Foreskin fibroblast (primary cell): ENCODE measurements at places on chromosomes 5 and 9.

- no peak for DNase-seq
These were observed 20.1 kb downstream of the SLC46A2 start for GRCh38 chr9:112870556-112870955.

DNA sequence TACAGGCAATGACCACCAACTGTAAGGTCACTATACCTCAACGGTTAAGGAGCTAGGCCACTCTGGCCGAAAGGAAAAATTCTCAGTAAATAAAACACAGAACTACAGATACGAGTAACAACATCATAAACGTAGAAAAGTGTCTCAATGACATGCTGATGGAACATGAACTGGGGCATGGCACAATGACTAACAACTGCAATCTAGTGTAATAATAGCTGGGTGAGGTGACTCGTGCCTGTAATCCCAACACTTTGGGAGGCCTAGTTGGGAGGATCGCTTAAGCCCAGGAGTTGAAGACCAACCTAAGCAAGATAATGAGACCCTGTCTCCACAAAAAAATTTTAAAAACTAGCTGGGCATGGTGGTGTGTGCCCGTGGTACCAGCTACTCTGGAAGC, 9.8 kb upstream of the RAPGEF6 start:
- DNase-seq: peak; percentile 50

GRCh38 chr5:151020304-151021110, at the start of gene GPX3:
Gene GPX3, plus strand, starts transcription at chr5:151020591. Its CDS starts 64 bp downstream, at chr5:151020655.
- peak; percentile 65 for DNase-seq

DNA sequence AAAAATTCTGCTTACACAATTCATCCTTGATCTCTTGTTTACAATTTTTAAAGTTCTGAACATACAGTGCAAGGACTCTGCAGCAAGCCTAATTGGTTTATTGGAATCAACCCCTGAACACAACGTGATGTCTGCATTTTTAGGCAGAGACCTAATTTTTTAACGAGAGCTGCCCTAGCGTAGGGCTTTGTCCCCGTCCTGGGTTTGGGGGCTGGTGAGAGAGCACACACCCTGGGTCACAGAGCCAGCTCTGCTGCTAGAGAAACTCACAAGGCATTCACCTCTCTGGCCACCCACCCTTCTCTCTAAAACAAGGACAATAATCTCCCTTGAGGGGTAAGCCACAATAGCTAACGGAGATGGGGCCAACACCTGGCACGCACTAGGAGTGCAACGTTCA, 28.2 kb downstream of the SH3PXD2B start:
- DNase-seq: no peak

DNA sequence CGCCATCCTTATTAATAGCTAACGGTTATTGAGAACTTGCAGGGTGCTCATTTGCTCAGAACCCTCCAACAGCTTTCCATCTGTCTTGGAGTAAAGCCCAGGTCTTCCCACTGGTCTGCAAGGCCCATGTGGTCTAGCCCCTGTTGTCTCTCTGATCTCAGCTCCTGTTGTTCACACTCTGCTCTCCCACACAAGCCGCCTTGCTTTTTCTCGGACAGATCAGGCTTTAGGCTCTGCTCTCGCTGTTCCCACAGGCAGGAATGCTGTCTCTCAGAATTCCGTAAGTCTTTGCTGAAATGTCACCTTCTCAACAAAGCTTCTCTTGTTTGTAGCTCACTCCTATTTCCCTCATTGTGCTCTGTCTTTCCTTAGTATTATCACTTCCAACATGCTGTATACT, 34.3 kb downstream of the GPR107 start:
- DNase-seq: no peak

DNA sequence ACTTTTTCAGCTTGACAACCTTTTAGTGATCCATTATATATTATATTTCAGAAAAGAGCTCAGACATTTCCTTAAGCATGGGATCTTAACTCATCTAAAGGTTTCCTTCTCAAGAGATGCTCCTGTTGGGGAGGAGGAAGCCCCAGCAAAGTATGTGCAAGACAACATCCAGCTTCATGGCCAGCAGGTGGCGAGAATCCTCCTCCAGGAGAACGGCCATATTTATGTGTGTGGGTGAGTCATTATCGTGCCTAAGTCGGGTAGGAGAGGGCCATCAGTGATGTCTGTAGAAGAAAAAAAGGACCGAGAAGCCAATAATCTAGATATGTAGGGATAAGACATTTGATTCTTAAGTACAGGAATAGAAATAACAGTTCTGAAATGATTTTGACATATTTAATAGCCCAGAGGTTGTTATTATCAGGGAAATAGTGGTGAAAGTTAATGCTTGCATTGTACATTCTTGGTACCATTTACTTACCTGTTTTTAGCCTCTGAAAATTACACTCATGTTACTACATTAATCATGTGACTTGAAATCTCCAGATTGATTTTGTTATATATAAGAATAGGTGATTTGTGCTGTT, 28.2 kb downstream of the MTRR start:
- peak; percentile 49 for DNase-seq

DNA sequence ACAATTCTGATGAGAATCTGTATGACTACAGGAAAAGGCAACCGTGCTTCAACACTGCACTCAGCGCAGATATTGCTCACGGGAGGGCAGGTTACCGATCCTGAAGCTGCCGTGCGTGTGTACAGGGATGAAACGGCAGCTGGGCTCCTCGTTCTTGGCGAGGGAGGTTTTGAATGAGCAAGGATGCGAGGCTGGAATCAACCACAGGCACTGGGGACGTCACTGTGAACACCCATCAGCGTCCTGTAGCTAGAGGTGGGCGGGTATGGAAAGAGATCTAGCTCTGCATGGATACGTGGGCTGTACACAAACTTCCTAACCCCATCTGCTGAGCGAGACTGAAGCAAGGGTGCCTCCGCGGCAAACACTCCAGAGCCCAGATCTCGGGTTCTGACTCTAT, 84.3 kb upstream of the COL5A1 start:
- no peak for DNase-seq

DNA sequence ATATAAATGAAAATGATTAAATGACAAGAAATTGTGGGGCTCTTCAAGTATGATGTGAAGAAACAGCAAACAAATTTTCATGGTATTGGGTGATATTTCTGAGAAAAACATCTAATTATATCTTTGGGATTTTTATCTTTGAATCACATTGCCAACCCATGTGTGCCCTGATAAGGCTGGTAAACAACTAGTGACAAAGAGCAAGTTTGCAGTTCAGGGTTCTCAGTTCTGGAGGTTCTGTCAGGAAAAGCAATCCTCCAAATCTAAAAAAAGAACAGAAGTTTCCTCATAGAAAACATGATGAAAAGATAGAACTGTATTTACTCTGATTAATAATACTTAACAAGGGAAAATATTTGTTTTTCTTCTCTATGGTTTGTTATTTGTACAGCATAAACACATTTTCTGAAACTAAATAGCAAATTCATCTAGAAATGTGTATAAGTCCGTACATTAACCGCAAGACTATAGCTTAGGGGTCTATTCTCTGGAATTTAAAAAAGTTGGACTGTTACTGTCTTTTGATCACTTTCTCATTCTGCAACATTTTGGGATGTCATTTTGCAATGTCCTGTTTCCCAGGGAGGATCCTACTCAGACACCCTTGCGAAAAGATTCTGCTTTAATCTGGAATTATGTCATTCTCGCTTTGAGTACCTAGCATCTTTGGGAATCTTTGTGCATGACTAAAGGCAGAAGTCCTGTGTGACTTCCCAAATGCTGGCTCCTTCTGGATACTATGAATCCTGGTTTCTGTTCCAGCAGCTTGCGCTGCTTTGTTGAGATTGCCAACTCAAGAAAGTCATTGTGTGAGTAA, 308.5 kb downstream of the ADGRV1 start:
- DNase-seq: peak; percentile 33

- no peak for DNase-seq
These were observed 592 bp downstream of the UBAP2 start for GRCh38 chr9:34047864-34048726.

- no peak for DNase-seq
These were observed 87.4 kb downstream of the NRG2 start for GRCh38 chr5:139955616-139956273.

GRCh38 chr5:158484150-158484549, 615.6 kb downstream of the EBF1 start:
- peak; percentile 68 for DNase-seq

DNA sequence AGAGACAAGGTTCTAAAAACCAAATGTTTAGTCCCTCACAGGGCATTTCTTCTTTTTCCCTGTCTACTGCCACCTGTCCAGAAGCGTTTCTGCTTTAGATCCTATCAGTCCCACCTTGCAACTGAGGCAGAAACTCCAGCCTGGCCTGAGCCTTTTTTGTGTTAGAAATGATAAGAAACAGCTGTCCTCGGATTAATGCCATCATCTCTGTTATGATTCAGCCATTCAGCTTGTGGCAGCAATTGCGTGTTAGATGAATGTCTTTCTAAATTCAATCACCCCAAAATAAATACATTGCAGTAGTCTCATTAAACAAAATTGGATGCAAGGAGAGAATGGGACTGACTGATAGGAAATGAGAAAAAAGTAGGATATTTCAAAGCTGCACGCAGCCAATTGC, 28.3 kb upstream of the FRMPD1 start:
- peak; percentile 47 for DNase-seq

DNA sequence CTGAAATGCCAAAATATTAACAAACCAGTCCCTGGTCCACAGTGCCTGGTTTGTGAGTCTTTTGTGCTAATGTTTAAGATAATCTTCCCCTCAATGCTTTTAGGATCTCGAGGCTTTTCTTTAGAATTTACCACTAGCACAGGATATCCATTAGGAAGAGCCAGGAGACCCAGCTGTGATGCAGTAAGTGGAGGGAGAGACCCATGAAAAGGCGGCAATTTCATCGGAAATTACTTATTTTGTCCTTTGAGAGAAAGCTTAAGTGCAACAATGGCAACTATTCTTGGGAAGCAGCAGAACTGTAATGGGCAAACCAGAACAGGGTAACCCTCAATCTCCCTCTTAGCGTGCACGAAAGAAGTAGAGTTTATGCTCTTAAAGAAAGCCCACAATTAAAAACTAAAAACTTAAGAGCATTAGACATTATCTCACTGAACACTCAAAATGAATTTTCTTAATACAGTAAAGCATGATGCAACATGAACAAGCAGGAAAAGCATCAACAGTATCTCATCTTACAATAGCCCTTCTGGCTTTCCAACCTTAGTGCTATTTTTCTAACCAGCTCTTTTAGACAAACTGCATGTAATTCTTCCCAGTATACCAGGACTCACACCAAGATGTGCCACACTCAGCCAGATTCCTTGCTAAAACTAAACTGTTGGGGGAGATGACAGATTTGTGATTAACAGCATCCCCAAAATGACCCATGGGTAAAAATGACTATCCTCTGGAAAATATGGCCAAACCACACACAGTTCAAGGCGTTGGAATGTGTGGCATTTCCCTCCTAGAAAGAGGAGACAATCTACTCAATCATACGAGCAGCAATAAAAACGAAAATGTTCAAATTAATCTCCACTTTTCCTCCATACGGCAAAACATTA, 36.4 kb downstream of the PWWP2A start:
- DNase-seq: peak; percentile 75

DNA sequence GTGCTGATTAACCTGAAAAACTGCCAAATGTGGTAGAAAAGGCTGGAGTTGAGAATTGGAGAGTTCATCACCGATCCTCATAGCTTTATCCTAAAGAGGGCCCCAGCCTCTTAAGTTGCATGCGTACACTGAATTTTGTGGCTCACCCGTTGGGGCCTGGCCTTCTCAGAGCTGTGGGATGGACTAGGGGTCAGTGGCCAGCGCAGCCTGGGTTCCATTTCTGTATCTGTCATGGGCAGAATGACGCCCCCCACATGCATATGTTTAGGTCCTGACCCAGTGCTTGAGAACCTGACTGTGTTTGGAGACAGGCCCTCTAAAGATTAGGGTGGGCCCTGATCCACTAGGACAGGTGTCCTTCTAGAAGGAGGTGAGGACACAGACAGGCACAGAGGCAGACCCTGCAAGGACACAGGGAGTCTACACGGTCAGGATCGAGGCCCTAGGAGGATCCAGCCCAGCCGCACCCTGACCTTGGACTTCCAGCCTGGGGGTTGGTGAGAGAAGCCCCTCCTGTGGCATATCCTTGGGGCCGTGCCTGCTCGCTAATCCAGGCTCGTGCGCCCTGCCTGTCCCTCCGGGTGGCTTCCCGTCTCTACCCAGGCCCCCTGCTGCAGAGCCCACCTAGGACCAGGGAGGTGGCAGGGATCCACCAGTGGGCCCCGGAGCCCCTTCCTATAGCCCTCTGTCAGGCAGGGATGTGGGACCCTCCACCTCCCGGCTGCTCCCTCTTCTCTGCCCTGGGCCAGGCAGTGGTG, 32.2 kb downstream of the NDUFS6 start:
- no peak for DNase-seq

GRCh38 chr9:108956022-108956630, 21.9 kb downstream of the ABITRAM start:
- no peak for DNase-seq

DNA sequence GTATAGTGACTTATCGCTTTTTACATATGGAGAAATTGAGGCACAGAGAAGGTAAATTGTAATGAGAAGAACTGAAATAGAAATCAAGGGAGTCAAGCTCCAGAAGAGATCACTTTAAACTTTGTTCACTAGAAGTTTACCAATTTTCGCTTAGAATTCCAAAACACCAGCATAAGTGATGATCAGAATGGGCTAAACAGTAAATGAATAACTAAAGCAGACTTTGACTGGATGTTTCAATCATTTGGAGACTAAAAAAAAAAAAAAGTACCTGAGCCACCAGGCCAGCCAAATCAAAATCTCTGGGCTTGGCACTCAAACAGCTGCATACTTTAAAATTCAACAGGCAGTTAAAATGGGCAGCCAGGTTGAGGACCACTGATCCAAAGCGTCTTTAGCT, 38.2 kb upstream of the FYB1 start:
- DNase-seq: no peak

DNA sequence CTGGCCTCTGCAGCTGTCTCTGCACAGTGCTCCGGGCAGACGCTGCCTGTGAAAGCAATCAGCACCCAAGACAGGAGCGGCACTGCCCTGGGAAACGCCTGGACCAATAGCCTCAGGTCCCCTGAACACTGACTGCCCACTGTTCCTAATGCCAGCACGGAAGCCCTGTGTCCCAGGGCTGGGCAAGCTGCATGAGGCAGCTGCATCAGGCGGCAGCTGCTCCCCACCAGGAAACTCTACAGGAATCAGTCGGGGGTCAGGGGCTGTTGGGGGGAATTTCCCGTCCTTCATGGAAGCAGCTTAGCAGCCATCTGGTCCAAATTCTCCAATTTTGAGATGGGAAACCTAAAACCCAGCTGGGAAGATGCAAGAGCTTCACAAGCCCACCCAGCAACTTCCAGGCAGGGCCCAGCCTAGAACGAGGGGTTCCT, 118.6 kb downstream of the VAV2 start:
- DNase-seq: peak; percentile 7

GRCh38 chr5:178067755-178068154, 45.6 kb upstream of the N4BP3 start:
- DNase-seq: no peak

- no peak for DNase-seq
These were observed 149.2 kb upstream of the NR3C1 start for GRCh38 chr5:143552680-143553079.

DNA sequence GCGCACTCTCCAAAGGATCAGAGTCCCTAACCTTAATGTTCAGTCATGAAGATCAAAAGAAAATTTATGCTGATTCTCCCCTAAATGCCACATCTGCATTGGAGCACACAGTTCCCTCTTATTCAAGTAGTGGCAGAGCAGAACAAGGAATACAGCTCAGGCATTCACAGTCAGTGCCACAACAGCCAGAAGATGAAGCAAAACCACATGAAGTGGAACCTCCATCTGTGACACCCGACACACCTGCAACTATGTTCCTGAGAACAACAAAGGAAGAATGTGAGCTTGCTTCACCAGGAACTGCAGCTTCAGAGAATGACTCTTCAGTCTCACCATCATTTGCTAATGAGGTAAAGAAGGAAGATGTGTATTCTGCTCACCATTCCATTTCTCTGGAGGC, 40.0 kb downstream of the CMYA5 start:
- DNase-seq: no peak
